Left ventricle myocardium inferior (tissue), 1 donor: ENCODE measurements at places on chromosomes 13 and 19. TPM values are rescaled to one million over a fixed set of nuclear protein-coding genes. Genes with fewer than 3 reads are reported as not detected.

The ZNF737 gene
- total RNA-seq = 4.2 TPM

The UPK1A gene
- not detected for total RNA-seq

The TYROBP gene
- 26.2 TPM for total RNA-seq

The ZNF607 gene
- total RNA-seq = 6.6 TPM

The ZNF615 gene
- 11.2 TPM for total RNA-seq

The DMKN gene
- 7.9 TPM for total RNA-seq

The PLPPR3 gene
- total RNA-seq = not detected

The CLEC17A gene
- total RNA-seq = not detected

The THSD1 gene
- total RNA-seq = 4.2 TPM

The ZIM2 gene
- total RNA-seq = 0.19 TPM

The LINGO3 gene
- not detected for total RNA-seq

The SYDE1 gene
- 13.1 TPM for total RNA-seq

The GRK1 gene
- total RNA-seq = 0.85 TPM

The RNF113B gene
- not detected for total RNA-seq

The PLEKHG2 gene
- total RNA-seq = 14.1 TPM

The REEP6 gene
- 1.9 TPM for total RNA-seq

The C19orf12 gene
- total RNA-seq = 48.6 TPM

The SHISA2 gene
- total RNA-seq = 0.22 TPM

The TRPC4 gene
- total RNA-seq = 0.19 TPM

The FREM2 gene
- not detected for total RNA-seq

The ZNF486 gene
- 1.3 TPM for total RNA-seq

The LRRC4B gene
- 0.47 TPM for total RNA-seq

The AKAP11 gene
- total RNA-seq = 22.7 TPM

The MADCAM1 gene
- 0.22 TPM for total RNA-seq

The STXBP2 gene
- total RNA-seq = 4.5 TPM

The PROZ gene
- not detected for total RNA-seq

The LILRA1 gene
- 0.22 TPM for total RNA-seq

The WDR88 gene
- total RNA-seq = not detected

The ZNF568 gene
- 7.1 TPM for total RNA-seq

The KRTDAP gene
- not detected for total RNA-seq

The KLK14 gene
- 1.6 TPM for total RNA-seq

The ACOD1 gene
- not detected for total RNA-seq

The CERS4 gene
- 16.5 TPM for total RNA-seq

The MYO1F gene
- total RNA-seq = 7.4 TPM
